ENCODE measurements at places on chromosomes 6 and 20. TPM values are rescaled to one million over a fixed set of nuclear protein-coding genes. Genes with fewer than 3 reads are reported as not detected.

OPN5 gene
- total RNA-seq: not detected

SRSF12 gene
- total RNA-seq: not detected

GFRAL gene
- total RNA-seq: not detected

ARMH2 gene
- total RNA-seq: not detected

NAA20 gene
- 113 TPM for total RNA-seq

BPIFA1 gene
- not detected for total RNA-seq

PI16 gene
- total RNA-seq: 0.07 TPM

PBOV1 gene
- total RNA-seq: not detected

ERVFRD-1 gene
- total RNA-seq: not detected

HDGFL1 gene
- not detected for total RNA-seq

ELOVL4 gene
- 1.6 TPM for total RNA-seq

ULBP2 gene
- 5.8 TPM for total RNA-seq

ID1 gene
- 774 TPM for total RNA-seq

MCCD1 gene
- total RNA-seq: not detected

RPS6KA2 gene
- 5.1 TPM for total RNA-seq

ADTRP gene
- not detected for total RNA-seq

RSPH4A gene
- total RNA-seq: not detected

ZNF322 gene
- 15.7 TPM for total RNA-seq

All from PC-3 (cell line).